ENCODE measurements at places on chromosomes 5 and 9.

- DNase-seq, result no peak
These were observed 215.3 kb downstream of the PRELID2 start for GRCh38 chr5:145619806-145620310.

GRCh38 chr9:135575995-135576631 is 14.6 kb downstream of the PAEP start:
- no peak for DNase-seq

DNA sequence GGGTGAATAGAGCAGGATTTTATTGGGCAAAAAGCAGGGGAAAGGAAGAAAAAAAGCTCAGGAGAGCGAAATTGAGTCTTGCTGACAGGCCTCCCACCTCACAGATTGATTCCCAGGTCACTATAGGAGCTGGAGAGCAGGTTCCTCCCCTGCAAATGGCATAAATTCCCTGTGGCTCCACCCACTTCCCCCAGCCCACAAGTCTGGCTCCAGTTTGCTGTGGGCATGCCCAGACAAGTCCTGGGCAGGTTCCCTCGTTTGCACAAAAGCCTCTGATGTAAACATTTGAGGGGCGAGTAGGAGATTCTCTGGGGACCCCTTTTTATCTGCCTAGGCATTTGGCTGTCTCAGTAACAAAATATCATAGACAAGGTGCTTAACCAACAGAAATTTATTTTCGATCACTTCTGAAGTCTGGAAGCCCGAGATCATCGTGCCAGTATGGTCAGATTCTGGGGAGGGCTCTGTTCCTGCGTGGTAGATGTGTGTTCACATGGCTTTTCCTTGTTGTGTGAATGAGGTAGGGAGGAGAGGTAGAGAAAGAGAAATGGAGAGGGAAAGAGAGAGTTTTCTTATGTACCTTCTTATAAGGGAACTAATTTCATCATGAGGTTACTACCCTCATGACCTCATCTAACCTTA is 614.5 kb downstream of the MAT2B start:
- no peak for DNase-seq

DNA sequence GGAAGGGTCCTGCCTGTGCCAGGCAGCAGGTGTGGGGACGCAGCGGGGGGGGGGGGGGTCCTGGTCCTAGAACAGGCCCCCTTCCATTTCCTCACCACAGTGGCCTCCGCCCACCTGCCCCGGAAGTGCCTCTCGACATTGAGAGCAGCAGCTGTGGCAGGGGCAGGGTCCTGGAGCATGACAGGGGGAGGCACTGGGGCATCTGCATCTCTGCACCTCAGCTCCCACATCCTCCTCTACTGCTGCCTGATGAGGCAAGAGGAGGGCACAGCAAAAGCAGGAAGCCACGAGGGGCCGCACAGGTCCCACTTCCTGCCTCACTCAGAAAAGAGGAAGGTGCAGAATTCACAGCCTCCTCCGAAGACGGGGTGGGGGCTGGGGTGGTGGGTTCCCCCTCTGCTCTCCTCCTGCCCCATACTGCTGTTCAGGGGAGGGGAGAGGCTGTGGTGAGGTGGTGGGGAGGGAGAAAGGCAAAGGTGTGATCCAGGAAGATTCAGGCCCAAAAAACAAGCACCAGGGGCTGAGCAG is 14.8 kb downstream of the AKNA start:
- no peak for DNase-seq

GRCh38 chr5:154400678-154401077 is 45.1 kb upstream of the SAP30L start:
- DNase-seq, result no peak

Data from cortex of kidney (tissue), 1 donor.